ENCODE measurements at places on chromosomes 13 and 19.

DNA sequence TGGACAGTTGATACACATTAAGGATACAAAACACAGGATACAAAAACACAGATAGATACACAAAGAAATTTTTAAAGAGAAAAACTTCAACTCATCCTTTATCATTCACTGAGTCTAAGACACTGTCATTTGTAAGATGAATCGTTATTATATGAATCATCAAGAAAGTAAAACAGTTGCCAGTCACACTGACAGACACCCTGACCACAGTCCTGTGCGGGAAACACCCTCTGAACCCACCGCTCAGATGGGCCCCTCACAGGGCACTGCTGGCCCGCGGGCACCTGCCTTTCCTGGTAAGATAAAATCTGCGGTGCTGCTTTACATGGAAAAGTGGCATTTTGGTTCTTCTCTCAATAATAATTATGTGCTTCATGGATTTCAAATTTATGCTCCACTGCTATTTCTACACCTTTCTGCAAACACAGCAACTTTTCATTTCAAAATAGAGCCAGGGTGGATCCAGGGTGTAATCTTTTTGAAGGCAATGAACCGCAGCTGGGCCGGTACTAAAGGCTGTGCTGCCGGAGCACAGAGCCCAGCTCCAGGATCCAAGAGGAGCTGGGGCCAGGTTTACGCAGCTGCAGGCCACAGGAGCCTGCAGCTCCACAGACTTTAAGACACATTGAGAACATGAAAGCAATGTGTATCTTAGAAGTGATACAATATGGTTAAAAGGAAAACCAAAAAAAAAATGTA, 76.8 kb downstream of the TUBGCP3 start:
- DNase-seq = no peak

GRCh38 chr19:30003866-30004265, 61.8 kb downstream of the URI1 start:
- DNase-seq = no peak

DNA sequence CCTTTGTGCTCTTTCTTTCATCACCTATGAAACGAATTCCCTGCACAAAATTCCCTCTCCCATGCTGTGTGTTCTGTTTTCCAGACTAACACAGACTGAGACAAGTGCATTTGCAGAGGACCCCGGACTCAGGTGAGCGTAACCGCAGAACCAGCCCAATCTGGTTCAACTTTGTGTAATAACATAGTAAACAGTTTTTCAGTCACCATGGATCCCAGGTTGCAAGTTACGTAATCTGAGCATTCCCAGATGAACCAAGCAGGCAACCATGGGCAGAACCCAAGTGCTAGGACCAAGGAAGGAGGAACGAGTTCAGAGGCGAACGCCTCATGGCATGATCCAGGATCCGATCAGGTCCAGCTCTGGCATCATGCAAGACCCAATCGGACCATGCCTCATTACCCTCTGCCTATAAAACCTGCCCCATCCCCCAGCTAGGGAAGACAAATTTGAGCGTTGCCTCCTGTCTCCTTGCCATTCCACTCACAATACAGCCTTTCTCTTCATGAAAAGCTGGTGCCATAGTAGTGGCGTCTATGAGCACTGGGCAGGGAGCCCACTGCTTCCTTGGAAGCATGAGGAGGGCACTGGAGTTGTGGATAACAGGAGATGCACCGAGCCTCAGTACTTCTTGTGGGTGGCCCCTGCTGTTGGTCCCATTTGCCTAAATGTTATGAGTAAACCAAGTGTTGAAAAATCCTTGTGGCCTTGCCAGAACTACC, 107.6 kb downstream of the ABCC4 start:
- no peak for DNase-seq

DNA sequence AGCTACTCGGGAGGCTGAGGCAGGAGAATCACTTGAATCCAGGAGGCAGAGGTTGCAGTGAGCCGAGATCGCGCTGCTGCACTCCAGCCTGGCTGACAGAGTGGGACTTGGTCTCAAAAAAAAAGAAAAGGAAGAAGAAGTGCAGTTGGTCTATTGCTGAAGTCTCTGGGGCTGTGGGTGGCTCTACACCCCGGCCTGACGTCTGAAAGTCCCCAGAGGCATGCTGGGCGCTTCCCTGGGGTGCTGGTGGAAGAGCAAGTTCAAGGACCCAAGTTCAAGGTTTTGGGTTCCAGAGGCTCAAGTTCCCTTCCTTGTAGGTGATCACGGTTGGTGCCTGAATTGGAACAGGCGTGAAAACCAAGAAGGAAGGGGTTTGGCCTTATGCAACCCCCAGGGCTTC, 3.8 kb downstream of the HCN2 start:
- no peak for DNase-seq

DNA sequence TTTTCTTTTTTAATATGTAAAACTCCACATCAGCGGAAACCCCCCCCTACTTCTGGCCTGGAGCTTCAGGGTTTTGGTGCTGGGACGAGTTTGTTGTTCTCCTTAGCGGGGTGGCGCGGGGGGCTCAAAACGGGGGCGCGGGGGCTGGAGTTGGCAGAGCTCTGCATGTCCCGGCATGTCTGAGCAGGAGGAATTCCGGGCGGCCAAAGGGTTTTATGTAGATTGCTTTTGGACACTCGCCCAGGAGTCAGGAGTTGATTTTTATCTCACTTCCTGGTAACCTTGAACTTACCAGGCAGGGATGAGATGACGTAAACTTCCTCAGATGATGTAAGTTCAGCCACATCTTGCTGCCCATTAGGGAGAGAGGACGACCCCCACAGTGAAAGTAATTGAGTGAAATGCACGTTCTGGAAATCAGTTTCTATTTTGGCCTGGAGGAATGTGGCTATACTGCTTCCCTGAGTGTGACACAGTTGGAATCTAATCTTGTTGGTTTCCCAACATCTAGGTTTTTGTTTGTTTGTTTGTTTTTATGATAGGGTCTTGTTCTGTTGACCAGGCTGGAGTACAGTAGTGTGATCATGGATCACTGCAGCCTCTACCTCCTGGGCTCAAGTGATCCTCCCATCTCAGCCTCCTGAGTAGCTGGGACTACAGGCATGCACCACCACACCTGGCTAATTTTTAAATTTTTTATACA, 21.0 kb upstream of the GDF15 start:
- DNase-seq = peak; percentile 58

DNA sequence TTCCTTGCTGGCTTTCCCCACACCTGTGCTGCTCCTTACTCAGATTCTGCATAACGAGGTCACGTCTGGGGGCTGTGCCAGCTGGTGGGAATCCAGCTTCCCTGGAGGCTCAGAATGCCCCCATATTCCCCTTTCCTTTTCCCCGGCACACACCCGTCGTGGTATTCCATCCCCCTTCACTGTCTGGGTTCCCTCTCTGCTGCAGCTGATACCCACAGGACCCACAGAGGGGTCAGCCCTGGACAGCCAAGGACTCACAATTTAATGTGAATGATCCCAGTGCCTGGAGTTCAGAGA, 4.2 kb upstream of the MYH14 start:
- no peak for DNase-seq

DNA sequence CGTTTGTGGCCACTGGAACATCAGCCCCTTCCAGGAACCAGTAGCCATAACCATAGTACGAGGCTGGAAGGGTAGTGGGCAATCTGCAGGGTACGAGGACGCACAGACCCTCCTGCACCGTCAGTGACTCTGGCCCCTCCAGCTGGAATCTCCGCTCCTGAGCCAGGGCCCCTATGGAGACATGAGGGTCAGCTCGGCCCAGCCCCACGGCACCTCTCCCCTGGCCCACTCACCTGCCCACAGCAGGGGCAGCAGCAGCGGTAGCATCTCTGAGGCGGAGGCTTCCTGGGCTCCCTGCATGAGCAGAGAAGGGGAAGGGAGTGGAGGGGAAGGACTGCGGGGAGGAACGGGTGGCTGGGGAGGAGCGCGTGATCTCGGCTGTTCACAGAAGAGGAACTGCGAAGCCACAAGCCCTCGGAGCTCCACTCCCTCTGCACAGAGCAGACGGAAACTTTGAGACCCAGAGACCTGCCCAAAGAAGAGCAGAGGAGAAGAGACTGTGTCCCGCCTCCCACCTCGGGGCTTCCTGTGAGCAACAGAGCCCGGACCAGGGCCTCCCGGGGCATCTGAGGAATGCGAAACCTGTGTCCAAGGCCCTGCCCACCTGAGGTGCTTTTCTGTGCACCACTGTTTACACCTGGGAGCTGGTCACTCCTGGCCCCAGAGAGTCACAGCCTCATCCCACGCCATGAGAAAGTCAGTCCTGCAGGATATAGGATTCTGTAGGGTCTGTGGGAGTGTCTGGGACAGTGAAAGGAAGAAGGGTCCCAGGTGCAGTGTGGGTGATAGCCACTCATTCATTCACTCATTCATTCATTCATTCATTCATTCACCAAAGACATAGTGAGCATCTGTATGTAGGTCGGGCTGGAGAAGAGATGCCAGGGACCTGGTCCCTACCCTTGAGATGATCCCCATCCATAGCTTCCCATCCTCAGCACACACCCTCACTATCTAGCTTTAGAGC, at the start of gene SIGLEC6:
SIGLEC6 (minus strand) TSS at position 322 of the 967 bp plus-strand sequence; CDS start at position 300, 22 bp downstream.
- no peak for DNase-seq

DNA sequence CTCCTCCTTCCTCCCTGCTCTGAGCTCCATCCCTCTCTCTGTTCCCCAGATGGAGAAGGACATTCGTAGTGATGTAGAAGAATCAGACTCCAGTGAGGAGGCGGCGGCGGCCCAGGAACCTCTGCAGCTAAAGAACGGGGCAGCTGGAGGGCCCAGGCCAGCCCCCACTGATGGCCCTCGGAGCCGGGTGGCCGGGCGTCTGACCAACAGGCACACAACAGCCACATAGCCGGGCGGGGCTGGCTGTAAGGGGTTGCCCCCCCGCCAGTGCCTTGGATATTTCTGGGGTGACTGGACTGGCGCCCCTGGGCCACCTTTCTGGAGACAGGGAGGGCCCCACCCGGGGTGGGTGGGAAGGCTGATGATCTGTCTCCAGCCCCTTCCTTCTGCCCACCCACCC, 46.3 kb downstream of the CD320 start:
- DNase-seq = no peak

DNA sequence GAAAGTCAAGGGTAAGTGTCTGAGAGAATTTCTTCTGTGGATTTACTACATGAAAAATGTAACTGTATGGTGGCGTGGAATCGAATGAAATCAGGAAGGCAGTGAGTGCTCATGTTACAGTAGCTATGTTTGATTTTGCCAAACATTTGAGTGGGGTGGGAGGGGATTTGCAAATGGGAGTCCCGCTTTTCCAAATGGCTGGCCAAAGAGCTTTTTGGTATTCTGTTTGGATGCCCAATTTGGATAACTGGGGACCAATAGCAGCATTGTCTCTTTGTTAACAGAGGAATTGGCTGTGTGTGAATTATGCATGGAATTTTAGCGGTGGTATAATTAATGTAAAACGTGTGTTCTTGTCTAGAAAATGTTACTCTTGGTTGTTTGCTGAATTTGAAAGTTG, 17.8 kb downstream of the HNRNPM start:
- no peak for DNase-seq

DNA sequence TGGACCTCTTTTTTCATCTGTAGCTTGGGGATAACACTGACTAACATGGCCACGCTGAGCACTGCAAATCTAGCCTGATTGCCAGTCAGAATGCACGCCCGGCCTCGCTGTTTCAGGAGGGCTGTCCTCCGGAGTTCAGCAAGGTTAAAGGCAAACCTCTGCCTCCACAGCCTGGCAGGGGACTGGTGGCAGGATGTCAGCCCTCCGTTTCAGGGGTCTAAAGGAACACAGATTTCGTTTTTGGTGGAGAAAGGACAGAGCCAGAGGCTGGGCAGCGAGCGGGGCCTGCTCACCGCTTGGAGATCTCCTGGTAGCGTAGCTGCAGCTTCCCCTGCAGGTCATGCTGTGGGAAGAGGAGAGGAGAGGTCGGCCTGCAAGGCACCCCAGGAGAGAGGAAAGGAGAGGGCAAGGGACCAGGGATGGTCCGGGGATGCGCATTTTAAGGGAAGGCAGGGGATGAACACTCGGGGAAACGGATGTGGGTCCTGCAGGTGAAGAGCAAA, 560 bp downstream of the NDUFA7 start:
- DNase-seq = no peak

- DNase-seq = no peak
These were observed 16.6 kb downstream of the DNAJC15 start for GRCh38 chr13:43039966-43040365.

DNA sequence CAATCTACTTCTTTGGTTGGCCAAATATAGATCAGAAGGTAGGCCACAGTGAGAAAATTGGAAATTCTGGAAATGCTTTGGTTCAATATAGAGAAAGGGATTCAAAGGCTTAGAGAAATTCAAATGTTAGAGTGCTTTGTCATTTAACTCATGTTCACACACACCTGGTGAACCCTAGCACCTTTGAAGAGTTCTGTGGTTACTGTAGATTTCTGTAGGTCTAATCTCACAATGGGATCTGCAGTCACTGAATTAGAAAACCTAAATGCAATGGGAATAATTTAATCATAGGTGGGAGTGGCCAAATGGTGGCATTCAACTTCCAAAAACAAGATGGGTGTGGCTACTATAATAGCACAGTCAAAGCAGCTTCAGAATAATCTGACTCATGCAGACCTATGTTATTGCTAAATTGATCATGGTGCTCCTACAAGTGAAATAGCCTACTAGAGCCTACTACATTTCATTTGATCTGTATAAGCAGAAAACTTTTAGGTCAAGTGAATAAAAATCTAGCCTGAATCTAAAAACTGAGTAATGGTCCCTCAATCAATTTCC, 1152.9 kb downstream of the PCDH9 start:
- DNase-seq = no peak

DNA sequence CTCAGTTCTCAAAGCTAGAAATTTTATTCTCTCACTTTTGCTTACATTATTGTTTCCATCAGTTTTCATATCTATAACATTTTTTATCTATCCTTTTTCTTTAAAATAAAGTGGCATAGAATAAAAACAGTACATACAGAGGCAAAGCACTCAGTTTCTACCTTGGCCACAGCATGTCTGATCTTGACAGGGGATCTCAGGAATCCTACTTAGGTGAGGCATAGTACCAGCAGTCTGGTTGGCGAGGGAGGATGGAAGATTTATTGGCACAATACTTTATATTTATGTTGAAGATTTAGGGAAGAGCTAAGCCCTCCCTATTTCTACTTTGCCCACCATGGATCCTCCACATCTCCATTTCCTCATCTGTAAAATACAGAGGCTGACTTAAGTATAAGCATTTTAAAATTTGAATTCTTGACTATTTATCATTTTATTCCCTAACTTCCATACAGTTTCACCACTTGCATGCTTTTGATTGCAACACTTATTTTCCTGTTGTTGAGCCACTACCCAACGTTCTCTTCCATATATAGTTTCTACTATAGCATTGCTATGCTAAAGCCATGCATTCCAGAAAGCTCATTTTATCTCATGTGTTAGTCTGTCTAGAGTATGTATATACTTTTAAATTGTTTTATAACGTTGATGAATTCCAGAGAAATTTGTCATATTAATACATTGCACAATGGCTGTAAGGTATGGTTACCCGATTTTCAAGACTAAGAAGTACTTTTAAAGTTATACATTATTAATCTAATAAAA, 506.7 kb downstream of the KCTD12 start:
- DNase-seq = no peak

GRCh38 chr13:90443268-90443667, 904.2 kb upstream of the MIR17HG start:
- no peak for DNase-seq

- DNase-seq = no peak
These were observed 160.9 kb downstream of the PCDH9 start for GRCh38 chr13:67069117-67069767.

- DNase-seq = no peak
These were observed 24.3 kb downstream of the ARL11 start for GRCh38 chr13:49652355-49653305.

GRCh38 chr19:45050036-45050435, 11.2 kb downstream of the CLASRP start:
- no peak for DNase-seq

GRCh38 chr19:33771384-33772101, 25.1 kb upstream of the KCTD15 start:
- DNase-seq = peak; percentile 54

GRCh38 chr13:31072041-31072440, 89.7 kb downstream of the HSPH1 start:
- no peak for DNase-seq

Data from NCI-H1048 (cell line).